ENCODE measurements at places on chromosomes 4 and X.

DNA sequence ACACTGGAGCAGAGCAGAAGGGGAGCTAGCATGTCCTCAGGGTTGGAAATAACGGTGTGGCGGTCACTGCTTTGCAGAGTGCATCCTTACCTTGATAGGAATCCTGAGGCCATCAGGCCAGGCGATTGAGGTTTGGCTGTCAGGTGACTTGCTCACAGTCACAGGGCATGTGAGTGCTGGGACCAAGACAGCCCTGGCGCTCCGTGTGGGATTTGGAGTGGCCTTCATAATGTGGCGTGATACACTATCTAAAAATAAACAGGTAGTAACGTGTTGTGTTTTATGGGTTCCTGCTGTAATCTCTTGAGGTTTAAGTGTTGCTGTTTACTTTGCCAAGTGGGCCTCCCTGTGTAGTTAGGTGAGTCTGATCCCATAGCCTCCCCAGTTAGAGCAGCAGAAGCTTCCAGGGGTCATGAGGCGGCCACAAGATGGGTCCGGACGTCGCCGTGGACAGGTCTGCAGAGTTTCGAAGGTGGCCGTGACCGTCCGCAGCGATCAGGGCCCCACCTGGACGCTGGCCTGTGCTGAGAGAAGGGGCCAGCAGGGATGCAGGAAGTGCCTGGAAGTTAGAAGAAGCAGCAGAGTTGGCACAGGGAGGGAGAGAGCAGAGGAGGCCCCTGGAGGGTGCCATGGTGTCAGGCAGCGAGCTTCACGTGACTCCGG is 27.7 kb downstream of the RGS12 start:
- DNase-seq = no peak

DNA sequence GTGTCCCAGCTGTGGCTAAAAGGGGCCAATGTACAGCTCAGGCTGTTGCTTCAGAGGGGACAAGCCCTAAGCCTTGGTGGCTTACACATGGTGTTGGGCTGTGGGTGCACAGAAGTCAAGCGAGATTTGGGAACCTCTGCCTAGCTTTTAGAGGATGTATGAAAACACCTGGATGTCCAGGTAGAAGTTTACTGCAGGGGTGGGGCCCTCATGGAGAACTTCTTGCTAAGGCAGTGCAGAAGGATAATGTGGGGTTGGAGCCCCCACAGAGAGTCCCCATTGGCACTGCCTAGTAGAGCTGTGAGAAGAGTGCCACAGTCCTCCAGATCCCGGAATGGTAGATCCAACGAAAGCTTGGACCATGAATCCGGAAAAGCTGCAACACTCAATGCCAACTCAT is 40.5 kb downstream of the UBA6 start:
- no peak for DNase-seq

GRCh38 chr4:3464911-3465697 is 2.0 kb downstream of the DOK7 start:
- no peak for DNase-seq

DNA sequence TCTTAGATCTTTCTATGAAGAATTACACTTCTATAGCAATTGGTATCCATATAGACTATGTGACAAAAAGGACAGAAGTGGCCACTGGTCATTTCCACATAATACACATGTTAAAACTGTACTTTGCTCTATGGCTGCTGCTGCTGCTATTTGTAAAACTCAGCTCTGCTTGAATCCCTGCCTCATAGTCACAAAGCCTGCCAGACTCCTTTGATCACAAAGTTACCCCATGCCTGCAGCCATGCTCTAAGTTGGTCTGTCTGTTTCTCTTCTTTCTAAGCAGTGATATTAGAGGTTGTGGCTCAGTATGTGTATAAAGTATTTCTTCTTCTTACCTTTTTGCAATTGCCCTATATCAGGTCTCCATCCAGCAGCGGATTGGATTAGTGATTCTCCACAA is 210.9 kb downstream of the GRID2 start:
- DNase-seq = no peak

GRCh38 chrX:29468911-29469494 is 746.4 kb upstream of the MAGEB2 start:
- no peak for DNase-seq

- DNase-seq = no peak
Observed at GRCh38 chrX:104670051-104670450, 104.1 kb downstream of the IL1RAPL2 start.

GRCh38 chrX:153527208-153527607 is 9.8 kb downstream of the ATP2B3 start:
- DNase-seq = no peak

DNA sequence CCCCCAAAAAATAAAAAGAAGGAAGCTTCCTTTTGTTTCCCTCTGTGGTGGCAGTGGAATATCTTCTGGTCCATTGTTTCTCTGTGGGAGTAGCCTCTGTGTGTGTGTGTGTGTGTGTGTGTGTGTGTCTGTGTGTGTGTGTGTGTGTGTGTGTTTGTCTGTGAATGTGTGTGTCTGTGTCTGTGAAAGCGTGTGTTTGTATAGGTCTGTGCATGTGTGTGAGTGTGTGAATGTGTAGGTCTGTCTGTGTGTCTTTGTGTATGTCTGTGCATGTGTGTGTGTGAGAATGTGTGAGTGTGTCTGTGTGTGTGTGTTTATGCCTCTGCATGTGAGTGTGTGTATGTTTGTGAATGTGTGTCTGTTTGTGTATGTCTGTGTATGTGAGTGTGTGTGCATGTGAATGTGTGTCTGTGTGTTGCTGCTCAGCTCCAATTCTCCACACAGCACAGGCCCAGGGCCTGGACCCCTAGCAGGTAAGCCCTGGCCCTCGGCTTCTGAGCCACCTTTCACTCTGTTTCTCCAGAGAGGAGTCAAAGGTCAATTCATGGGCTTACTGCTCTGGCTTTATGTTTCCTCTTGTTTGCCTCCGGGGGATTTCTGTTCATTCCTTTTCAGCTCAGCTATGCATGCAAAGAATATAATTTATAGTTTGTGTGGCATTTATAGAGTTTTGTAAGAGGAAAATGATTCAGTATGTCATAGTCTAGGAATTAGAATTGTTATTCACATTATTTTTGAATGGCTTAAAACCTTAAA is 89.8 kb downstream of the UCHL1 start:
- no peak for DNase-seq
